ENCODE measurements at places on chromosomes 5 and 9.
A peak's percentile ranks its signal among the peaks of the same experiment; 100 is the strongest.

- no peak for DNase-seq
Measured at GRCh38 chr5:137022043-137022442, 477.1 kb downstream of the SPOCK1 start.

- no peak for DNase-seq
Measured at GRCh38 chr5:173592050-173592669, 24.3 kb downstream of the BOD1 start.

DNA sequence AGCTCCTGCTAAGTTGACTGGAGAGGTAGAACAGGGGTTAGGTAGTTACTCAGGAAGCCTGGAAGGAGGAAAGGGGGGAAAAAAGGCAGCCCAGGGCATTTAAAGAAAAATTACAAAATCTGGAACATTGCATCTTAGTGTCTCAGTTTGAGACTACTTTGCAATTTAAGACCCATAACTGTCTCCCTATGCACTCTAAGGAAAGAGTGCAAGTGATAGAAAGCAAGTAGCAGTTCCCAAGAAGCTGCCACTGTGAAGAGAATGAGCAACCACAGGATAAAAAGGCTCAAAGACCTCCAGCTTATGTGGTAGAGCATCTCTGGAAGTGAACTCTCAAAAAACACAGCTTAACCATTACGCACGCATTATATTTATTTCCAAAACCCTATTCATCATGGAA is 141.8 kb downstream of the SLCO4C1 start:
- no peak for DNase-seq

DNA sequence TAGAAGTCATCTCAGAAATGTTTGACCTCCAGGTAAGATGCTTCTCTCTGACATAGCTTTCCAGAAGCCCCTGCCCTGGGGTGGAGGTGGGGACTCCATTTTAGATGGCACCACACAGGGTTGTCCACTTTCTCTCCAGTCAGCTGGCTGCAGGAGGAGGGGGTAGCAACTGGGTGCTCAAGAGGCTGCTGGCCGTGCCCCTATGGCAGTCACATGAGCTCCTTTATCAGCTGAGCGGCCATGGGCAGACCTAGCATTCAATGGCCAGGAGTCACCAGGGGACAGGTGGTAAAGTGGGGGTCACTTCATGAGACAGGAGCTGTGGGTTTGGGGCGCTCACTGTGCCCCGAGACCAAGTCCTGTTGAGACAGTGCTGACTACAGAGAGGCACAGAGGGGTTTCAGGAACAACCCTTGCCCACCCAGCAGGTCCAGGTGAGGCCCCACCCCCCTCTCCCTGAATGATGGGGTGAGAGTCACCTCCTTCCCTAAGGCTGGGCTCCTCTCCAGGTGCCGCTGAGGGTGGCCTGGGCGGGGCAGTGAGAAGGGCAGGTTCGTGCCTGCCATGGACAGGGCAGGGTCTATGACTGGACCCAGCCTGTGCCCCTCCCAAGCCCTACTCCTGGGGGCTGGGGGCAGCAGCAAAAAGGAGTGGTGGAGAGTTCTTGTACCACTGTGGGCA is 642 bp downstream of the CSF2 start:
- no peak for DNase-seq

GRCh38 chr5:181223058-181223728 is at the start of gene TRIM41:
Gene TRIM41 (plus strand): TSS chr5:181223281. CDS start chr5:181224000, 719 bp downstream.
- DNase-seq, result peak; percentile 99

GRCh38 chr9:26945591-26945990 is 1.5 kb downstream of the PLAA start:
- no peak for DNase-seq

Data from stimulated activated CD8-positive, alpha-beta memory T cell treated with anti-CD3 and anti-CD28 coated beads, Interleukin-15, amount 100 ng/mL, for 48 hours (primary cell).